ENCODE measurements at places on chromosomes 5 and 9. TPM values are rescaled to one million over a fixed set of nuclear protein-coding genes. Genes with fewer than 3 reads are reported as not detected.

- H3K27me3 ChIP-seq: no peaks in the 10 kb centered on the region
- H3K4me3 ChIP-seq: no peak overlapping the region
- DNase-seq: no peak
- H3K36me3 ChIP-seq: no peaks in the 10 kb centered on the region
- H3K27ac ChIP-seq: no peak overlapping the region
- H3K4me1 ChIP-seq: no peaks in the 10 kb centered on the region
Observed at GRCh38 chr9:26706223-26706622, 186.4 kb downstream of the CAAP1 start.

DNA sequence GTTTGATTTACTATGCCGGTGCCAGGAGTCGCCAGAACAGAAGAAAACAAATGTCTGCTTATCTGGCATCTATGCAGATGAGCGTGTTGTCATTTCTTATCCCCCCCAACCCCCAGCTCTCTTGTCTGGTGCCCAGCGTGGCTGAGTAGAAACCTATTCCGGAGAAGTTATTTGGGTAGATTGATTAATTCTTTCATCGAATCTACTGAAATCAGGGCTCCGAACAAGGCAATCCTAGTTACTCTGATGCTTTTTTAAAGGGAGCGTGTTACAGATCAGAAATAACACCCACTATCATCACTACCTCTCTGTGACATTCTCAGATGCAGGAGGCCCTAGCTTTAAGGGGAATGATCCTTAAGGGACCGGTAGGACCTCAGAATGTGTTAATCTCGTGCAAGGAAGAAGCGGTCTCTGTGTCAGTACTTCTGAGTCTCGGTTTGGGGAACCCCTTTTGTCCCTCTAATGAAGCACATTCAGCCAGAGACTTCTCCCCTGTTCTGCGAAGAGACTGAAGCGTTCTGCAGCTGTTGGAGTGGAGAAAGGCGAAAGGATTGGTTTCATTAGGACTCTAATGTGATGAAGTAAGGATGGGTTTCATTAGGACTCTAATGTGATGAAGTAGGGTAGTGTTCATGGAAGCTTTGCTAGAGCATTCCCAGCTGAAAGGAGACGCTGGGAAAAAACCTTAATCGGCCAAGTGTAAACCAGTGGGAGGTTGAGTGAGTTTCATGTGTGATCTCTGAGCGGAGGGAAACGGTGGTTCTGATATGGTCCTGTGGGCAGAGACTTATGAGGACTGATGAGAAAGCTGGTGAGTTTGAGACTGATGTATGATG is 1.5 kb downstream of the PIP5K1B start:
- no peaks in the 10 kb centered on the region for H3K4me1 ChIP-seq
- no peak overlapping the region for H3K4me3 ChIP-seq
- peaks cover 56% of the 10 kb centered on the region for H3K27me3 ChIP-seq
- H3K36me3 ChIP-seq: no peaks in the 10 kb centered on the region
- no peak overlapping the region for H3K27ac ChIP-seq

DNA sequence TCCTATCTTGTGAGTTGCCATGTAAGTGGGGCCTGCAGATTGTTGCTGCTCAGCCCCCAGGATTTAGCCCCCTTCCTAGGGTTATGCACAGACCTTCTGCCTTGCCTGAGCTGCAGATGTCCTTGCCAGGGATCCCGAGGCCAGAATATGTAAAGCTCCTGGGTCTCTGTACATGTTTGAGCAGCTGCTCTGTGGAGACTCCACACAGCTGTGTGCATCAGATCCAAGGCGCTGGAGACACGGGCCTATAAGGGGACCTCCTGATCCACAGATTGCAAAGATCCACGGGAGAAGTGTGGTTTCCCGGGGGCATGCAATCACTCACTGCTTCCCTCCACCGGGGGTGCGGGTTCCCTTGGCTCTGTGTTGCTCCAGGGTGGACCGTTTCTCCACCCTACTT is 28.9 kb downstream of the TAF11L14 start:
- no peaks in the 10 kb centered on the region for H3K36me3 ChIP-seq
- H3K4me3 ChIP-seq: no peak overlapping the region
- DNase-seq: no peak

DNA sequence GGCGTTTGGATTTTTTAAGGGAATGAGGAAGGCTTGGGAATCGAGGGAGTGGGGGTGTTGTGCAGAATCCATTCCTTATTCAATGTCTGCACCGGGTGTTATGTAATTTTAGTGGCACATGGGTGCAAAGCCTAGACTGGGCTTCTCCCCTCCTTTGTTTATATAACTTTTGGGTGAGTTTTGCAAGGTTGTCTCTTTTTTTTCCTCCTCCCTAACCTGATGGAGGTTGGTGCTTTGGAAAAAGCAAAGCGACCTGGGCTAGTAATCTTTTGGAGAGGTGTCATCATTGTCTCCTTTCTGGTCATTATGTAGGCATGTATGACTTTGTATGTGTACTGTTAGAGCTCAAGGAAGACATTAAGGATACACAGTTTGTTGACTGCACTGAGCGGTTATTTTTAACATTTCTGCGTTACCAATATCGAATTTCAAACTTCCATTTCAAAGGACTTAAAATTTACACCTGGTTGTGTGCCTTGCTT is 3.1 kb downstream of the SMARCA2 start:
- H3K4me1 ChIP-seq: peaks cover 27% of the 10 kb centered on the region
- H3K27ac ChIP-seq: peak overlapping the region; percentile 87
- H3K27me3 ChIP-seq: no peaks in the 10 kb centered on the region
- H3K4me3 ChIP-seq: peak overlapping the region; percentile 82
- no peak for DNase-seq

- no peaks in the 10 kb centered on the region for H3K36me3 ChIP-seq
- peaks cover 14% of the 10 kb centered on the region for H3K4me1 ChIP-seq
- no peak overlapping the region for H3K27ac ChIP-seq
- H3K4me3 ChIP-seq: no peak overlapping the region
- H3K27me3 ChIP-seq: no peaks in the 10 kb centered on the region
Observed at GRCh38 chr5:149628221-149628620, 46.9 kb downstream of the ARHGEF37 start.

GRCh38 chr9:137030538-137031527 is 1.1 kb downstream of the FUT7 start:
- no peaks in the 10 kb centered on the region for H3K27me3 ChIP-seq
- H3K36me3 ChIP-seq: no peaks in the 10 kb centered on the region
- no peaks in the 10 kb centered on the region for H3K4me1 ChIP-seq
- no peak overlapping the region for H3K4me3 ChIP-seq
- no peak for DNase-seq

DNA sequence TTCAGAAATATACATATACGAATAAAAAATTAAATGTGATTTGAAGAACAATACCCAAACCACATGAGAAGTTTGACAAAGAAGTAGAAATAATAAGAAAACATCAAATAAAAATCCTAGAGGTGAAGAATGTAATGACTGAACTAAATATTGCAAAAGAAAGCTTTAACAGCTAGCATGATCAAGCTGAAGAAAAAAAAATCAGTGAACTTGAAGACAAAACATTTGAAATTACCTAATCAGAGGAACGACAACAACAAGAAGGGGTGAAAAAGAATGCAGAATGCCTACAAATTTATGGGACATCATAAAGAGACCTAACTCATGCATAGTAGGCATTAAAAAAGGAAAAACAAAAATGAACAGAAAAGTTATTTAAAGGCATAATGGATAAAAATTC is 60.5 kb upstream of the SPEF2 start:
- H3K27ac ChIP-seq: no peak overlapping the region
- no peaks in the 10 kb centered on the region for H3K27me3 ChIP-seq
- H3K36me3 ChIP-seq: no peaks in the 10 kb centered on the region
- DNase-seq: no peak
- no peaks in the 10 kb centered on the region for H3K4me1 ChIP-seq

The PCDHGA3 gene
- total RNA-seq: 7.5 TPM

The GBGT1 gene
- 3.1 TPM for total RNA-seq

The FCN1 gene
- total RNA-seq: not detected

The FOXD4L5 gene
- not detected for total RNA-seq

The SPINK13 gene
- total RNA-seq: not detected
